ENCODE measurements at places on chromosomes 5 and 9. TPM values are rescaled to one million over a fixed set of nuclear protein-coding genes. Genes with fewer than 3 reads are reported as not detected.

DNA sequence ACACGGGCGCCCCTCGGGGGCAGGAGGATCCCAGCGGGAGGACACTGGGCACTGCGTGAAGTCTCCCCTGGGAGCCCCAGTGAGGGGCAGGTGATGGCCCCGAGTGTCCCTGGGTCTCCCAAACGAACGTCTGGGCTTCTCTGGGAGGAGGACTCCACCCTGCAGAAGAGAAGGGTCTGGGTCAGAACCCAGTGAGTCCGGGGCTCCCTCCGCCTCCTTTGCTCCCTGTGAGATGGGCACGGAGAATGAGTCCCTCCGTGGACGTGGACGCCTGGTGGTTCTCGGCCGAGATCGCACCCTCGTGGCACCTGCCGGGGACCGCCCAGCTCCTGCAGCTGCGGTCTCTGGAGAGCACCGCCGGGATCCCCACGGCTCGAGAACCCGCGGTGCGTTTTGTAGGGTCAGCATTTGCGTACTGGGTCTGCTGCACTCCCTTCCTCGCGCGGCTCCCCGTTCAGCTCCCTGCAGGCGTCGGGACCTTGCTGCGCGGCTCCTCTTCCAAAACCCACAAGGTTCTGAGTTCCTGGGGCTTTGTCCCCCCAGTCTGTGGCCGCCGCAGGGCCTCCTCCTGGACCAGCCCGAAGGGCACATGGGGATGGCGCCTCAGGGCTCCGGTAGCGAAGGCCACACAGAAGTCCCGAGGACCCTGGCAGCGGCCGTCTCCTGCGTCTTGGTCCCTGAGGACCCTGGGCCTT lies 10.2 kb upstream of the CEP72 start:
- no peak for DNase-seq

DNA sequence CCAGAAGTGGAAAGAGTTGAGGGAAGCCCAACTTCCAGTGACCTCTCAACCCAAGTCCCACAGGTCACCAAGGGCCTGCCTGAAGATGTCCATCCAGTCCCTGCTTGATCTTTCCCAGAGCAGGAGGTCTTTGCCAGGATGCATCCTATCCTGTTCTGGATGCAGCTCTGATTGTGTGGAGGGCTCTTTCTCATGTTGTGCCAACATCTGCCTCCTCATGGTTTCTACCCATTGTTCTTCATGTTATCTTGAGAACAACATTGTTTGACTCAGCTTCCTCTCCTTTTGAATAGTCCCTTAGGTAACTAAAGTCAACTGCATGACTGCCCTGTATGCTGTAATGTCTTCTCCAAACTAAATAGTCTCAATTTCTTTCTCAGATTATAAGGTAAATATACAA lies 169.3 kb downstream of the CCDC192 start:
- no peak for DNase-seq

GRCh38 chr9:75483636-75484035 lies 395.3 kb downstream of the OSTF1 start:
- no peak for DNase-seq

DNA sequence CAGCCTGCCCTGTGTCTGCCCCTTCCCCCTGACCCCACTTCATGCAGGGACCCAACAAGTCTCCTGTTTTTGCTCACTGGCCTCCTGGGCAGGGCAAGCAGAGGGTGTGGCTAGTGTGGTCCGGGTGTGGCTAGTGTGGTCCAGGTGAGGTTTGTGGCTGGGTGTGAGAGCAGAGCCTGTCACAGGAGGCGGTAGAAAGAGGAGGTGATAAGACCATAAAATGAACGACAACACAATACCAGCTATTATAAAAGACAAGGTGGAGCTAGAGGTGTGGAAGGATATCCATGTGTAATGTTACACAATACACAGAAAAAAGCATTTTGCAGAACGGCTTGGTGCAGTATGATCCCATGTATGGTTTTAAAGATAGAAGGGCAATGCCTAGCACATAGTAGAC lies 23.3 kb downstream of the SPRY4 start:
- no peak for DNase-seq

DNA sequence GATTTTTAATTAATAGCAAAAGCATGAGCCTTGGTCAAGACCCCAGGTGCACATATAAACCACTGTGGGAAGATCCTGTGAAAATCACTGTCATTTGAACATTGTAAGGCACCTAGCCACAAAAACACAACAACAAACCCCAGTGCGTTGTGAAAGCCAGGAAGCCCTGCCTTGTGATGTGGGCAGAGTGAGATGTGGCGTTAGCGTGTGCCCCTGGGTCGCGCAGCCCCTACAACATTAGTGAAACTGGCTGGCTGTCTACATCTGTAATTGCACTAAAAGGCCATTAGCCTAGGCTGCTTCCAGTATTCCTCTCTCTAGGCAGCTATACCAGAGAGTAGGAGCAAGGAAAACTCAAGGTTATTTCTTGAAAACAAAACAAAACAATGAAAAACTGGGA lies 21.1 kb upstream of the PDZD2 start:
- no peak for DNase-seq

DNA sequence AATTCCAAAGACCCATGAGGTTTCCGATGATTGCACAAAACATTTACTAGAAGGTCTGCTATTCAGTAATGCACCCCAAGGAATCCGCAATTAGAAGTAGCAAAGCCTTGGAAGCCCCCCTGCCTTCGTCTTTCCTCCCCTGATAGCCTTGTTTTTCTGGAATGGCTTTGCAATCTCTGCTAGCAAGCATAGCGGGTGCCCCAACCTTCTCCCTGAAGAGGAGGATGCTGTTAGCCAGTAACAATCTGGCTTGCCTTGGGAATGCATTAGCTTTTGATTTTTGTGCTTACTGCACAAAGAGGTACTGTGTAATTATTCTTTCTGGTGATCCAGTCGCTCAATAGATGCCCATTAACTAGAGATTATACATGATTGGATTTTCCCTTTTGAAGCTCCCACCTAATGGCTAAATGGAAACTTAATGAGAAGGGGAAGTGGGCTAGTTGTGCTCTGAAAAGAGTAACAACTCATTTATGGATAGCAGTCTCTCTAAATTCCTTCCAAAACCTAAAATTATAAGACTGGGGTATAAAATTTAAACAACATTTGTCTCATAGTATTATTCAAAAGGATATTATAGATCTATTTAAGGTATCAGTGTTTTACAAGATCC lies 91.6 kb downstream of the FBXW11 start:
- DNase-seq = no peak

DNA sequence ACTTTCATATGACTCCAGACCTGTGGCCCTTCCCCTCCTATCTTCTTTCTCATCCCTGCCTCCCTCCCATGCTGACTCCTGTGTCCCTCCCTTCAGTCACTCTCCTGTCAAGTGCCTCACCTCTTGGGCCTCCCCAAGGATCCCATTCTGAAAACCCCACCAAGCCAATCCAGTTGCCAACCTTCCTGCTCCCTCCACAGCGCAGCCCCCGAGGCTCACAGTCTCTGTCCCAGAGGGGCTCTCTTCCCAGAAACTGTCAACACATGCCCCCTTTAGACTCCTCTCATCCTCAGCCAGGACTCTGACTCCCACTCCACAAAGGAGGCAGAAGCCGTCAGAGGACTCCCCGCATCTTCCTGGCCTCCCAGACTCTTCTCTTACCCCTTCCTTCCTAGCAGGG lies 30.8 kb downstream of the ACSL6 start:
- DNase-seq = no peak

- DNase-seq = no peak
These were observed 1.6 kb downstream of the ZNF782 start for GRCh38 chr9:96852676-96853075.

DNA sequence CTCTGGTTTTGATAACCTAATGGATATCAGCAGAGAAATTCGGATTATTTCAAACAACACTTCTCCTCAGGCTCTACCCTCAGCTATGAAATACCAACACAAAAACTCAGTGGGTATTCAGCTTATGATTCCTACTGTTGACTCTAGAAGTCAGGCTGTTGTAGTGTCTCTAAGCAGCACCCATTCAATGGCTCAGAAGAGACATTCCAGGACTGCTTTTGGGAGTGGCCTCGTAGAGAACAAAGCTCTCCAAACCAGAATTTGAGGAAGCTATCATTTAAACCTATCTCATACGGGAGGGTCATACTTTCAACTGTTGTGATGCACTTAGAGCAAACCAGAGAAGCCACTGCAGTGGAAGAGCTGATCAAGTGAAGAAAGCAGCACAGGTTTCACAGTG lies 34.1 kb downstream of the ETF1 start:
- DNase-seq = no peak

GRCh38 chr5:135110785-135111596 lies 77.0 kb upstream of the PITX1 start:
- no peak for DNase-seq

DNA sequence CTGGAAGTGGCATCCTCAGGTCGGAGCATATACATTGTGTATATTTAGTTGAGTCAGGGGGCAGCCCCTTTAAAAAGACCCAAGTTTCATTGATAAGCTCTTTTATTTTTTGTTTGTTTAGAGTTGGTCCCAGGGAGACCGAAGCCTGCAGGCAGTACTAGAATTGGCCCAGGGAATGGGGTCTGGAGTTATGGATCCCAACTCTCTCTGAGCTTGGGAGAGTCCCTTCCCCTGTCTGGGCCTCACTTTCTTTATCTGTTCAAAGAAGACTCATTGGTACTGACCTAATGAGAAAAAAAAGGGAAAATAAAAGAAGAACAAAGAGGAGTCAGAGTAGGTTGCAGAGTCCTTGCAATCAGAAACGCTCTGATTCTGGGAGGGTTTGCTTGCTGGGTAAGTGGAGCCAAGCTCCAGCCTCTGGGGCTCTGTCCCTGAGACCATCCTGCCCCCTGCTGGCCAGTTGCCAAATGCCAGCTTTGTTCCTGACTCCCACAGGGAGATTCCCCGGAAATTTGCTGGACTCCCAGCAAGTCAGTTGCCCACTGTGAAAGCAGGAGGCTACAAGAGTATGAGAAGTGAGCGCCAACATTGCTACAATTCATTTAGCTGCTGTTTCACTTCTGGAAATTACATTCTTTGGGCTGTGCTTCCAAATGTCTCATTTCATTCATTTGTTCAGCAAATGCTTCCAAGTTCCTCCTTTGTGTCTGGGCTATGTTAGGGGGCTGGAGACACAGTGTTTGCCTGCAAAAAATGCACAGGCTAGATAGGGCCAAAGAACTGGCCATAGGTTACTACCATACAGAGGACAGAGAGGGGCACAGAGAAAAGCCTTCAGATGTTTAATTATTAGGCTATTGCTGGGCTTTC lies 156.2 kb downstream of the MELK start:
- peak; percentile 91 for DNase-seq

GRCh38 chr5:73442231-73442811 lies 6.3 kb downstream of the FOXD1 start:
- DNase-seq = no peak

- DNase-seq = no peak
These were observed 3.9 kb downstream of the STC2 start for GRCh38 chr5:173324115-173325001.

REXO4 gene
- total RNA-seq = 35.2 TPM

SLC2A8 gene
- 38.4 TPM for total RNA-seq

SLC9A3 gene
- total RNA-seq = 0.75 TPM

ZBTB43 gene
- total RNA-seq = 21.9 TPM

TOR1A gene
- 60.1 TPM for total RNA-seq

FEM1C gene
- 16.1 TPM for total RNA-seq

PPIC gene
- total RNA-seq = 11.9 TPM

IL33 gene
- not detected for total RNA-seq
